GM06990 (cell line): ENCODE measurements at places on chromosomes 1 and 21.

DNA sequence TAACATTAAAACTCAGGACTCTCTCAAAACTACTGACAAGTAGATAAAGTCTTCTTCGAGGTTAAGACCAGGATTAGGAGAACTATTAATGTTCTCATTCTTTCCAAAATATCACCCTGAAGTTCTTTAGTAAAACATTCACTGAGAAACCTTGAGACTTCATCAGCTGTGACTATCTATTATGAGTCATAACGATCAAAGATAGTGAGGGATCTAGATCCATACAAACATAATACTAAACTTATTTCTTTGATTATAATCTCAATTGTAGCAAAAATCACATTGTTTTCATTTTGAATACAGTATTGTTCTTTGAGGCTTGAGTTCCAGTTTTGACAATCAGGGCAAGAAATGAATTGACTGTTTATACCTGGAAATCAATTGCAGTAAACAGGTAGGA lies 11.1 kb downstream of the PYHIN1 start:
- DNase-seq, result no peak

DNA sequence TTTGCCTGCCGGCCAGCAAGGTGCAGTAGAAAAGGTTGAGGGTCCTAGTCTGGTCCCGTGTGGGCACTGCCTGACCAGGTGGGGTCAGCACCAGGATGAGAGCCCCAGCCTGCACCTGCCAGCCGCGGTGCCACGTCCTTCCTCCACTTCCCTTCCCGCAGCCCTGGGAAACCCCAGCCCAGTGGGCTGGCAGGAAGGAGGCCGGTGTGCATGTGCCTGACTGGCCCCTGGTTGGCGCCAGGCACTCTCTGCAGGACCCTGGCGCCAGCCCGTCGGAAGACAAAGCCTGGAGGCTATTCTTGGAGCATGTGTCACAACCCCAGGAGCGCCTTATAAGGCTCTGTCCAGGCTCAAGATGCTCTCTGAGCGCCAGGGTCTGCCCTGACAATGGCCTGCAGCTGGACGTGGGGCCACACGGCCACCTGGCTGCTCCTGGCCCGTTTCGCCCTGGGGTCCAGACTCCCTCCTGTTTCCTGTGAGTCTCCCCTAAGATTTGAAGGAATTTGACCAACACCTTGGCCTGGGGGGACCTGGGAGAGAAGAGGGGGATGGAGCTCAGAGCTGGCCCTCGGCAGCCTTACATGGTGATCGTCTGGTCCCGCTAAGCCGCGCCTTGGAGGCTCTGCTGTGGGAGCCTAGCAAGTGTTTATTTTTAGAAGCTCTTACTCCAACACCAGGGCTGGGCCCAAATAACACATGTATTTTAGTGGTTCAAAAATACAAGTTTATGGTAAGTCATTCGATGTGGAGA lies 31.9 kb upstream of the POFUT2 start:
- DNase-seq, result no peak

DNA sequence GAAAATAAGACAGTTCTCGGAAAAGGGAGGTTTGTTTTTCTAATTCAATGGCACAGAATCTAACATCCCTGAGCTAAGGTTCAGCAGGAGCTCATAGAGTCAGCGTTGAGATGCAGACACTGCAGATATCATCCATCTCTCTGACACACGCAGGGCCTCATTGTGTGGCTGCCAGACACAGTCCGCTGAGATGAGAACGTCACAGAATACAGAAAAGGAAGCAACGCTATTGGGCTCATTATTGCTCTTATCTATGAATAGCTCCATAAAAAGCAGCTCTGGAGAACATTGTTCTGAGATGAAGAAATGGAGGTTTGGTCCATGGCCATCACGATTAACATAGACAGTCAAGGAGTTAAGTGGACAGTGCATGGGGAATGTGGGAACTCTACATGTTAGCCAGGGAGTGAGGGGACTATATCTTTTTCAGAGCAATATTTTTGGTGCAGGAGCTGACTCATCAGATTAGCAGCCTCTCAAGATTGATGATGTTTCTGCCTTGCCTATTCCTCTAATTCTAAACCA lies 771.6 kb upstream of the CXADR start:
- DNase-seq, result no peak

DNA sequence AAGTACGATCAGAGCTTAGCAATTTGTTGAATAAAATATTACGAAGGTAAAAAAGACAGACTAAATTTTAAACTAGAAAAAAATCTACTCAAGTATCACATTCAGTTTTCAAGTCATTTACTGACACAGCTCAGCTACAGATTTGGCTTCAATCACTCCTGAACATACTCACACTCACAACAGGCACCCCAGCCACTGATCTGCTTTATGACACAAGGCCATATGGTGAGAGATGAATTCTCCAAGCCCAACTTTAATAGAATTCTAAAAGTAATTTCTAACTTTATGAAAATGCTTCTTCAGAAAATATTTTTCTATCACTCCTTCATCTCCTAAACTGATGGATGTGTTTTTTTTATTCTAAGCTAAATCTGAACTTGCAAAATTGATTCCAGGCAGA lies 337.1 kb downstream of the HHIPL2 start:
- no peak for DNase-seq

DNA sequence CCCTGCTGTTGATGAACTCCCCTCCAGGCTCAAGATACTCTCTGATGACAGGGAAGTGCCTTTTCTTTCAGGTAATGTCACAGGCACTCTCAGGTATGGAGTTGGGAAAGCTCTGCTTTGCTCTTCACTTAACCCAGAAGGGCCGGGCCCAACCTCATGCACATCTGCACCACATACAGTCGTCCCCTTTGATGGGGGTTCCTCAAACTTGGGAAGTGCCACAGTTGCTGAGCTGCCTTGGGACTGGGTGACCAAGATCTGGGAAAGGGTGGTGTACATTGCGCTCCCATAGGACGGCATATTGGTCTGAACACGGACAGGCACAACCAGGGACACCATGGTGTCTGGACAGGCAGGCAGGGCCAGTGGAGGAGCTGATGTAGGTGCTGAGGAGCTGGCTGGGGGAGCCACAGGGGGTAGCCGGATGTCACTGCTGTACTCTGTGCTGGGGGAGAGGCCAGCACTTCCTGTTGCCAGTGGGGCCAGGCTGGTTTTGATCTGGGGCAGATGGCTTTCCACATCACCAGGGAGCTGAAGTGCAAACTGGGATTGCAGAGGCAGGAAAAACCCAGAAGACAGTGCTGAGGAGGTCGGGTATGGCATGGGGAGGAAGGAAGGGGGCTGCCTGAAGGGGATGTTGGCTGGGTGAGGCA lies 96.2 kb upstream of the EDN2 start:
- no peak for DNase-seq

- DNase-seq, result no peak
These were observed 187.9 kb downstream of the LRRC7 start for GRCh38 chr1:69755647-69756046.

GRCh38 chr21:45818904-45819285 lies 162.7 kb upstream of the COL6A1 start:
- peak; percentile 49 for DNase-seq

DNA sequence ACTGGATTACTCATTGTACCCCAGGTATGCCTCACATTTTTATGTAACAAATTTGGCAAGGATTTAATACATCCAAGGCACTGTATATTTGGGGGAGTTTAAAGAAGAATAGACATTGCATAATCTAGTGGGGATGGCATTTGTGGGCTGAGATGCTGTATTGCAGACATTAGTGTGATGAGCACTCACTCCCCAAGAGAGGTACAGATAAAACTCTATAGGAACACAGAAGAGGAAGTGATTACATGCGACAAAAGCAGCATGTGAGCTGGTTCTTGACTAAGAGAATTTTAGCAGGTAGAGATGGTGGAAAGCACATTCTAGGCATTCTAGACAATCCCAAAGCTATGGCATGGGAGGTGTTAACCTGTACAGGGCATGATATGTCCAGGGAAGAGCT lies 24.2 kb upstream of the CDC14A start:
- DNase-seq, result no peak
